ENCODE measurements at places on chromosomes 16 and 17. TPM values are rescaled to one million over a fixed set of nuclear protein-coding genes. Genes with fewer than 3 reads are reported as not detected.

The PRM1 gene
- total RNA-seq: not detected

The TMC8 gene
- total RNA-seq: 2.2 TPM

The LPO gene
- total RNA-seq: 0.06 TPM

The UTS2R gene
- not detected for total RNA-seq

The KRTAP1-5 gene
- not detected for total RNA-seq

The PPM1E gene
- total RNA-seq: 10.4 TPM

The C16orf89 gene
- total RNA-seq: 7.2 TPM

The CLEC3A gene
- not detected for total RNA-seq

The CHMP1A gene
- total RNA-seq: 61.0 TPM

The ITGA2B gene
- total RNA-seq: 1.4 TPM

The KRT28 gene
- not detected for total RNA-seq

The RSPRY1 gene
- total RNA-seq: 35.2 TPM

The USB1 gene
- total RNA-seq: 273 TPM

The NOS2 gene
- total RNA-seq: 0.17 TPM

The AKAP1 gene
- 41.7 TPM for total RNA-seq

The KIF19 gene
- 0.29 TPM for total RNA-seq

The DDX19B gene
- 29.7 TPM for total RNA-seq

The ANTKMT gene
- 61.4 TPM for total RNA-seq

The DHRS7C gene
- total RNA-seq: not detected

The BEAN1 gene
- total RNA-seq: 0.11 TPM

The AURKB gene
- 14.3 TPM for total RNA-seq

The ADAT1 gene
- 50.1 TPM for total RNA-seq

The CLEC18A gene
- 2.8 TPM for total RNA-seq

The OR3A3 gene
- not detected for total RNA-seq

The OR2C1 gene
- total RNA-seq: 0.22 TPM

The TNFSF13 gene
- total RNA-seq: 56.3 TPM

The ZNF624 gene
- total RNA-seq: 3.1 TPM

The C17orf78 gene
- total RNA-seq: not detected

The PNMT gene
- 11.4 TPM for total RNA-seq
